ENCODE measurements at places on chromosomes 4 and X.

DNA sequence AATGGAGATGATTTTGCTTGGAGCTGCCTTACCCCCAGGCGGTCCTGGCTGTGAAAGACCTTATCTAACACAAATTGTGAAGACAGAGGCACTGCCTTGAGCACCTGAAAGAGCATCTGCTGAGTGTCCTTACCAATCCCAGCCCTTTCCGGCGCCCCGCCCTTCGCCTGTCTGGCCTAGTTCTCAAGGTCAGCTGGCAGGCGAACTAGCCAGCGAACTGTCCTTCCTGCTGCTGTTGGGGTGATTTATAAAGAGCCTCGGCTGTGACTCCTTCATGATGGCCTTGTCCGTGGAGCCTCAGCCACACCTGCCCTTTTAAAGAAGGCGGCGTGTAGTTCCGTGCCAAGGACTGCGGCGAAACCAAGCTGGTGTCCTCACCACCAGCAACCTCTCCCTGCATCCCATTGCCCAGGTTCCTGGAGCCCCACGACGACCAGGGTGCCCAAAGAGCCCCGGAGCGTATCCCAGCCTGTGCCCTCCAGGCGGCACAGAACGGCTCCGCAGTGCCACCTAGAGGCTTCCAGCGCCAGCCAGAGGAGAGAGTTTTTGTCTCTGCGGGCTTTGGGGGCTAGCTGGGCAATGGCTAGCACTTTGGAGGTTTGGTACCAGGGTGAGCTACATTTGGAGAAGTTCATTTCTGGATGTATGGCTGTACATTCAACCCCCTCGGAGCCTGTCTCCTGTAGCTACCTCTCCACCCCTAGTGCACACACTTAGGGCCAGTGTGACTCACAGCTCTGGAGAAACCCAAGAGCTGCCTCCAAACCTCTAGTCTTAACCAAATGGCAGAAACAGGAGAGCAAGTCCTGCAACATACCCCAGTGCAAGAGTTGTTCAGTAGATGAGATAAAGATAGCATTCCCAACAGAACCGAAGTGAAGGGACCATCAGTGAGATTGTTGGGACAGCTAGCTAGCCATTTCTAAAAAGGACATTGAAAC, 36.8 kb upstream of the VMA21 start:
- peak; percentile 24 for DNase-seq

DNA sequence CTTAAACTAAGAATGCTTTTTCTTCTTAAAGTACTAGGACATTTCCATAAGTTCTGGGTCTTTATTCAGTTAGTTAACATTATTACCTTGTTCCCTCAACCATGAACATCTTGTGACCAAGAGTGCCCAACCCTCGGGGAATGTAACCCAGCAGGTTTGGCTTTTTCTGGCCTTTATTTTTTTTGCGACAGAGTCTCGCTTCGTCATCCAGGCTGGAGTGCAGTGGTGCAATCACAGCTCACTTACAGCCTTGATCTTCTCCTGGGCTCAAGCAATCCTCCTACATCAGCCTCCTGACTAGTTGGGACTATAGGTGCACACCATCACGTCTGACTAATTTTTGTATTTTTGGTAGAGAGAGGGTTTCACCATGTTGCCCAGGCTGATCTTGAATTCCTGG, 65.1 kb downstream of the USP11 start:
- no peak for DNase-seq

- no peak for DNase-seq
These were observed 376.7 kb upstream of the KLHL4 start for GRCh38 chrX:87140800-87141483.

- DNase-seq, result no peak
These were observed 87.1 kb downstream of the TBC1D19 start for GRCh38 chr4:26670903-26671537.

- DNase-seq, result no peak
These were observed 124.0 kb upstream of the UNC5C start for GRCh38 chr4:95672811-95673210.

Measured in stimulated activated CD4-positive, alpha-beta T cell treated with anti-CD3 and anti-CD28 coated beads, Interleukin-12 subunit alpha, Interleukin-12 subunit beta, amount 100 ng/mL, for 24 hours (primary cell).